ENCODE measurements at places on chromosomes 11 and 22. TPM values are rescaled to one million over a fixed set of nuclear protein-coding genes. Genes with fewer than 3 reads are reported as not detected.

Gene ARHGEF17
- total RNA-seq: 28.8 TPM

Gene OR52W1
- total RNA-seq: not detected

DNA sequence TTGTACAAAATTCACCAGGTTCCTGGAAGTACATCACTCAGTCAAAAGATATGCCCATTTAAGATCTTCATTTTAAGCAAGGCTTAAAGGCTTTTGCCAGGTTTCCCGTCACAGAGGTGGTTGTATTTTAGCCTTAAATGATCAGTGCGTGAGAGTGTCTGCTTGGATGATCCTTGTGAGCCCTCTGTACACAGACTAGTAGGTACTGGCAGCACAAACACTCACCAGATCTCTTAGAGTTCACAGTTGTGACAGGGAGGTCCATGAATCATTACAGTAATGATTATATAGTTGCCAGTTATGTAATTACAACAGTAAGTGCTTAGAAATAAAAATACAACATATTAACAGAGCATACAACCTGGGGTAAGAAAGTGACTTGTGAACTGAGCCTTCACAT, 84.2 kb upstream of the SLC25A18 start:
- H3K4me1 ChIP-seq: no peaks in the 10 kb centered on the region
- no peak for DNase-seq
- no peak overlapping the region for H3K4me3 ChIP-seq
- no peaks in the 10 kb centered on the region for H3K36me3 ChIP-seq
- no peaks in the 10 kb centered on the region for H3K27me3 ChIP-seq
- no peak overlapping the region for H3K27ac ChIP-seq

- no peak for DNase-seq
- no peaks in the 10 kb centered on the region for H3K4me1 ChIP-seq
- H3K4me3 ChIP-seq: no peak overlapping the region
- H3K27me3 ChIP-seq: no peaks in the 10 kb centered on the region
Measured at GRCh38 chr22:42335839-42336378, 65.5 kb upstream of the TCF20 start.

DNA sequence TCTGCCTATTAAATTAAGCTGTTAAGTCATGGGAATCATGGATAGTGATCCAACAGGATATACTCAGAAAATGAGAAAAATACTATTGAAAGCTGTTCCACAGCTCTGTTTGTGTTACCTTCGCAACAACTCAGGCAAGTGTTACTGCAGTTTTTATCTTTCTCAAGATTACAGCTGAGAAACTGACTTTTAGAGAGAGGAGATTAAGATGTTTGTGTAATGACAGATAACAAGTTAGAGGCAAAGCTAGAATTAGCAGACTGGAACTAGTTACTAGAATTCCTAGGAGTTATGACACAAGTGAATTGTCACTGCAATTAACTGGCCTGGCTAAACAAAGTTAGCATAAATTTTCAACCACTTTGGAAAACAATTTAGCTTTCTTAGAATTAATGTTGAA, 1.6 kb downstream of the SLN start:
- no peaks in the 10 kb centered on the region for H3K36me3 ChIP-seq
- no peak overlapping the region for H3K4me3 ChIP-seq
- no peaks in the 10 kb centered on the region for H3K4me1 ChIP-seq
- no peaks in the 10 kb centered on the region for H3K27me3 ChIP-seq
- no peak overlapping the region for H3K27ac ChIP-seq

DNA sequence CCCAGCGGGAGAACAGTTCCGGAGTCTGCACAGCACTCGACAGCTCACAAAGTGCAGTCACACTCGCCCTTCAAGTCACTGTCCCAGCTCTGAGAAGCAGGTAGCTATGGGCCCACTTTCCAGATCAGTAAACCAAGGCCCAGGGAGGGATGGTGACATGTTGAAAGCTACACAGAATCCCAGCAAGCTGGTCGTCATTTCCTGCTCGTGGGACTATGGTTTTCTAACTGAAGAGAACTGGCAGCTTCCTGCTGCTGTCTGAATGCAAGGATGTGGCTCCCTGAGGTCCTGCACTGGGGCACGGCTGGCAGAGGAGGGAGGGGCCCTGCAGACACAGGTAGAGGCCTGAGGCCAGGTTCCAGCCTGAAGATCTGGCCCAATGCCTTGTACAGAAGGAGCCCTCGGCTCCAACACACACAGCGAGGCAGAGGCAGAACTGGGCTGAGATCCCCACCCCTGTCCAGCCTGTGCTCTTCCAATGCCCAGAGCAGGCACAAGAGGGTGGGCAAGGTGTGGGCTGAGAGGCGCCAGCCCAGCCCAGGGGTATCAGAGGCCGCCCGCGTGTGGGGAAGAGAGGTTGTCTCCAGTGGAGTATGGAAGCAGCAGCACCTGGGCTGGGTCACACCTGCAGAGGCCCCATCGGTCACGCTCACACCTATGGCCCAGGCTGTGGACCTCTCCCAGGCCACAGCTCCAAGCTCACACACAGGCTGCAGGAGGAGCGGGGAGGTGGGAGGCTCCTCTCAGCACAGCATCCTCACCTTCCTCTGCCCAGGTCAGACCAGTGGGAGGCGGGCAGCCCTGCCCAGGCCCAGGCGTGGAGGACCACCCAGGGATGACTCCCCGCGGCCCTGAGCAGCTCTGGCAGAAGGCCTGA, 119.2 kb downstream of the PHF21B start:
- H3K4me1 ChIP-seq: no peaks in the 10 kb centered on the region
- no peak overlapping the region for H3K4me3 ChIP-seq
- no peaks in the 10 kb centered on the region for H3K36me3 ChIP-seq
- no peaks in the 10 kb centered on the region for H3K27me3 ChIP-seq

DNA sequence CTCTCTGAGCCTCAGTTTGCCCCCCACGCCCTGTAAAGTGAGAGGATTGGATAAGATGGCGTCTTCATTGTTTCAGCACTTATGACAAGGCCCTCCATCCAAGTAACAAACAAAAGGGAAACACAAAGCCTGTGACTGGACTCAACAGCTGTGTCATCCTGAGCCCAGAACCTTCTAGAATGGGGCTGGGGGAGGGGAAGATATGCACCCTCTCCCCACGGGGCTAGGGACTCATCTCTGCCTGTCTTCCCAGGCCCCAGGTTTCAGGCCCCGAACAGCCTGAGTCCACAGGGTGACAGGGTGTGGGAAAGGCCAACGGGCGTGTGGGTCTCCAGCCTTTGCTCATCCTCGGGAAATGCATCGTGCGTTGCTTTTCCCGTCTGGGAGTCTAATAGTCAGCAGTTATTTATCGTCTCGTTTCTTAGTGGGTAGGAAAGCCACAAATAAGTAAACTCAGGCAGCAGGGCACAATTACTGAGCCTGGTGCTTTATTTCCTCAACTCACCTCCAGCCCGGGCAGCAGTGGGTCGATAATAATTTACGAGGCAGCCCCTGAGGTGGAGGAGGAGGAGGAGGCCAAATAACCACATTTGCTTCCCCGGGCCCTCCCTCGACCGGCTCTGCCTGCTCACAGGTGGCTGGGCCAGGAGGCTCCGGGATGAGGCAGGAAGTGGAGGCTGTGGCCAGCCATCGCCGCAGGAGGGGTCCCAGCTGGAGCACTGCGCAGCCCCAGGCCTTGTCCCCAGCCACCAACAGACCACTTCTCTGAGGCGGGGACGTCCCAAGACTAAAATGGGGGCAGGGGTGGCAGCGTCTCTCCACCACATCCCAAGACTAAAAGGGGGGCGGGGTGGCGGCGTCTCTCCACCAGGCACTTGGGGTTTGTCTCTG, 54.4 kb downstream of the FLRT1 start:
- no peaks in the 10 kb centered on the region for H3K4me1 ChIP-seq
- no peaks in the 10 kb centered on the region for H3K36me3 ChIP-seq
- no peaks in the 10 kb centered on the region for H3K27me3 ChIP-seq
- no peak overlapping the region for H3K27ac ChIP-seq
- H3K4me3 ChIP-seq: no peak overlapping the region

- H3K36me3 ChIP-seq: no peaks in the 10 kb centered on the region
- H3K27ac ChIP-seq: no peak overlapping the region
- H3K4me3 ChIP-seq: no peak overlapping the region
Measured at GRCh38 chr11:4578624-4579023, 2.9 kb upstream of the OR52I2 start.

GRCh38 chr22:22151308-22151707, 93.3 kb upstream of the VPREB1 start:
- H3K27ac ChIP-seq: no peak overlapping the region
- H3K27me3 ChIP-seq: peaks cover 17% of the 10 kb centered on the region

DNA sequence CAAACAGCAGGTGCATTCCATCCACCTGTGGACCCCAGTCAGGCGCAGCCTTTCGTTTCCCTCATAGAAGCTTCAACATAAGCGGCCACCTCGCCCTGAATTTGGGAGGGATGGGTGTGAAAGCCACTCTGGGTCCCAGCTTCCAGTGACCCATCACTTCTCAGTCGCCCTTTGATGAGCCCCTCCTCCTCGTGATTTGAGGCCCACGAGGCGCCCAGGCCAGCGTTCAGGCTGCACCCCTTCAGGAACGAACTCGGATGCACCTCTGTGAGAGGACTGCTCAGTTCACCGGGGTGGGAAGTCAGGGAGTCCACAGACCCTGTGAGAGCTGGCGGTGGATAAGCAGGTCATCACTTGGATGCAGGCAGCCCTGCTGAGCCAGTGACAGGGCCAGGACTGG, 1118.2 kb downstream of the BRD1 start:
- no peak overlapping the region for H3K27ac ChIP-seq
- no peaks in the 10 kb centered on the region for H3K4me1 ChIP-seq
- H3K4me3 ChIP-seq: no peak overlapping the region
- H3K36me3 ChIP-seq: no peaks in the 10 kb centered on the region
- H3K27me3 ChIP-seq: no peaks in the 10 kb centered on the region

DNA sequence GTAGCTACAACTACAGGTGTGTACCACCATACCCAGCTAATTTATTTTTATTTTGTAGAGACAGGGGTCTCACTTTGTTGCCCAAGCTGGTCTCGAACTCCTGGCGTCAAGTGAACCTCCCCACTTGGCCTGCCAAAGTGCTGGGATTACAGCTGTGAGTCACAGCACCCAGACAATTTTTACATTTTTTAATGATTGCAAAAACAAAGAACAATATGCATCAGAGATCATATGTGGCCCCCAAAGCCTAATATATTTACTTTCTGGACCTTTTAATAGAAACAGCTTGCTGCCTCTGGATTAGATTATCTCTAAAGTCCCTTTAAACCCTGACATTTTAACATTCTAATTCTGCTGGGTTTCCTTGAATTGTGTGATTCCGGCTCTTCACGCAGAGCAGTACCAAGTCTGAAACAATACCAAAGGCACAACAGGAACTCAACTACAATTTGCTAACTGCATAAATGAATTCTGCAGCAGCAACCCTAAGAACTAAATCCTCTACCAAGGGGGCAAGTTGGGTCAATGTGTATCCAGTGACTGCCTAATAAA, 25.0 kb downstream of the RAB30 start:
- H3K4me3 ChIP-seq: no peak overlapping the region
- H3K27ac ChIP-seq: peak overlapping the region; percentile 50
- H3K4me1 ChIP-seq: peaks cover 8% of the 10 kb centered on the region
- DNase-seq: no peak

GRCh38 chr11:132158696-132159095, 788.3 kb downstream of the NTM start:
- H3K27ac ChIP-seq: no peak overlapping the region
- H3K4me3 ChIP-seq: no peak overlapping the region
- no peaks in the 10 kb centered on the region for H3K27me3 ChIP-seq
- DNase-seq: no peak

DNA sequence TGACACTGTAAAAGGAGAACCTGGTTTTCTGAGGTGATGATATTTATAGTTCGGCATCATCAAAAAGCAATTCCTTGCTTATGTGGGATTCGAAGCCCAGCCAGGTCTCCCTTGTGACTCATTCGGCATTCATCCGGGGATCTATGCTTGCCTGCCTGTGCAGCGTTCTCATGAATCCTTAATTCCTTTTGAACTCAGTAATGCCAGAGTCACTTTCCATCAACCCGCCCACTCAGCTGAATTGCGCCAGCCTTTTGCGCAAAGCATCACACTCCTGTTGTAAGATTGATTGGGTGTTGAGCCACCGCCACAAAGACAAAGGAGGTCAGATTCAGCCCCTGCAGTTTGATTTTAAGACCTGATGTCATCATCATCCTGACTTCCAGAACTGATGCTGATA, 128.6 kb downstream of the SLC17A6 start:
- H3K27me3 ChIP-seq: no peaks in the 10 kb centered on the region
- no peaks in the 10 kb centered on the region for H3K36me3 ChIP-seq
- no peak overlapping the region for H3K4me3 ChIP-seq

Measured in breast epithelium (tissue), 4 donors.